Activated CD8-positive, alpha-beta memory T cell treated with anti-CD3 and anti-CD28 coated beads for 1 hour (primary cell): ENCODE measurements at places on chromosomes 2 and 18.

GRCh38 chr2:191706791-191707190, 28.9 kb downstream of the NABP1 start:
- no peak for DNase-seq

DNA sequence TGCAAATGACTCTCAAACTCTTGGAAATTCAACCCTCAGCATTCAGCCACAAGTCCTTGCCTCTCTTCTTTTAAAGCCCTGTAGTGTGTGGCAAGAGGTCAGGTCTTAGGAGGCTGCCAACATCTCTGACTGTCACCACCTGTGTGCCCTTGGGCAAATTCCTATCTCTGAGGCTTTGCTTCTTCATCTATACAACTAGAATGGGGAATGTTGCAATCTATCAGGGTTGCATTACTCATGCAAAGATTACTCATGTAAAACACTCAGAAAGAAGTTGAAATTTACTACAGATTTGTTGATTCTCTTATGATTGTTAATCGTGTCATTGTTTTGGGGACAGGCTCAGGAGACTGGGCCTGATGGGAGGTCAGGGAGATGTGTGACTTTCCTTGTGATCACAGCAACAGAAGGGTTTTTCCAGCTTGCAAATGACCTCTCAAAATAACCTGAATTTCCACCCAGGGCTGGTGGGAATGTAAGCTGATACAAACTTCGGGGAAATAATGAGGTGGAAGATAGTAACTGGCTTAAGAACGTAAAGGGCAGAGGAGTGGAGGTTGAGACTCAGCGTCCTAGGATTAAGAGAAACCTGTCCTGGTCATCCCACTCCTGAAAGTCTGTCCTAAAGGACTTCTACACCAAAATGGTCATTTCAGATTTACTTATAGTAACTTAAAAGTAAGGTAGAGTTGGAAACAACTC, 32.1 kb upstream of the SIGLEC15 start:
- DNase-seq, result no peak

DNA sequence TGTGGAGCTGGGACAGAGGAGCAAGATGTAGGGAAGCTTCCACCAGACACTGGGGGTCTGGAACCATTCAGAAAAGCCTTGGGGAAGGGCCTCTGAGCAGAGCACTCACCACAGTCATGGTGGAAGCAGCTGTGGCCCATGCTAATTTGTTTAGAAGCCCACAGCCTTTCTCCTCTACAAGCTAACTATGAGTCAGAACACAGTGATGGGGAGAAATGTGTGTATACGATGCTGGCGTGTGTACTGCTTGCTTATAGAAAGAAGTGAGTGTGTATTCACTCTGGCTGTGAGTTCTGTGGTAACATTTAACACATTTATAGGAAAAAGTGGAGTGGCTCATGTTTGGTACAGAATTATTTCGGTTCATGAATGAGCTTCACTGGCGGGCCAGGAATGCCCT, 157.0 kb upstream of the ACAA2 start:
- DNase-seq, result no peak

DNA sequence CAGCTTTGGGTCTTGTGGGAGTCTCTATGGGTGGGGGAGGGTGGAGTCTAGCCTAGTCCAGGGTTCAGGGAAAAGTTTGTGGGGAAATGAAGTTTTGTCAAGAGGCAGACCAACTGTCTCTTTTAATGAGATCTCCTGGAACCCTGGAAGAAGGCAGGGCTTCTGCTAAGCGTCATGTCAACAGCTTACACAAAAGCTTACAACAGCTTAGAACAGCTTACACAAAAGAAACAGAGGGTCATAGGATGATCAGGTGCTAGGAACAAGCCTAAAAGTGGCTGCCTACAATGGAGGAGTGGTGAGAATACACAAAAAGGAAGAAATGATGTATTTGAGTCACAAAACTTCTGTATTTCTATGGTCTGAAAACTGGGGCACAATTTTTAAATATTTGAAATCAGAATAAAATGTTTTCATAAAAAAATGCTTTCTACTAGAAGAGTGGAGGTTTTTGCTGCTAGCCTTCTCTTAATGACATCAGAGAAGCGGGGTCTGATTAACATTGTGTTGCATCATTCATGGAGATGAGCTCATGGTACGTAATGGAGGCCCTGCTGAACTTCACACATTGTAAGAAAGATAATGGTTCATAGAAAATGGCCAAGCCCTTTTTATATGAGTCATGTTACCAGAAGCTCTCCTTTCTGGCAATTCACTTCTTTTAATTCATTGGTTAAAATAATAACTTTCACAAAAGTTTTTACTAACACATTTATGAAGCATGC, 351.0 kb downstream of the PIK3C3 start:
- no peak for DNase-seq

DNA sequence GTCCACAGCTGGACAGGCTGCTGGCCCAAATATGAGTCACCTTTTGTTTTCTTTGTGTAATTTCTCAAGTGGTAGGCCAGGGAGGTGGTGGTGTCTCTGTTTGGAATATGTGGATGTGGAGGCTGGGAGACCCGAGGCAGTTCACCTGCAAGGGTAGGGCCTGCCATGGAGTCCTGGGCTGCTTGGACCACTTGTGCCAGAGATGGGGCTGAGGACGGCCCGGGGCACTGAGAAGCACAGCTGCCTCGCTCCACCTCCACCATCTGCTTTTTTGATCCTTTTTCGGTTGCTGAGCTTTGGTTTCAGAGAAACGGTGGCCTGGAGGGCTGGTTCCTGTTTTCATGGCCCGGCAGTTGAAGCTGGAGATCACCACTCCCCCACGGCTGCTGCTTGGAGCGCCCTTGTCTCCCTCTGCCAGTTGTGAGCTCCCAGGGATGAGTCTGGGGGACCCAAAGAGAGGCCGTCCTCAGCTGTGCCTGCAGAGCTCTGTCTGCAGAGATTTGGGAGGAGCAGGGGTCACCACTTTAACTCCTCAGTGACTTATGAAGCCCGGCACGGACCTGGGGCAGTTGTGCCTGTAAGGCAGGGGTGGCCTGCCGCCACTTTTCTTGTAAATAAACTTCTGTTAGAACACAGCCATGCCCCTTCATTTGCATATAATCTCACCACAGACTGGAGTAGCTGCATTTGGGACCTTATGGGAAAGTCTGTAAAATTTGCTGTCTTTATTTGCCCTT, 67.6 kb upstream of the MCFD2 start:
- no peak for DNase-seq

DNA sequence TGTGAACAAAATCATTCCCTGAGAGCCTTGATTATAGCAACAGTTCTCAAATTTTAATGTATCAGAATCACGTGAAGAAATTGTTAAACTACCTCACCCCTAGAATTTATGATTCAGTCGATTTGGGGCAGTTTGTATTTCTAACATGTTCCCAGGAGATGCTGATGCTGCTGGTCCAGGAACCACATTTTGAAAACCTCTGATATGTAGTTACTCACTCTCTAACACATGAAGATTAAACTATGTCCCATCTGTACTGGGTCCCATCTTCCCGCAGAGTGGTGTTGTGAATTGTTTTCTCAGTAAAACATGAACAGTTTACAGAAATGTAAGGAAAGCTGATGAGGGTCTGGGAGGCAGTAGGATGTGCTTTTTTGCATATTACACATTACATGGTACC, 223.1 kb downstream of the CDH20 start:
- DNase-seq, result no peak

- DNase-seq, result no peak
Observed at GRCh38 chr2:176892676-176893226, 319.8 kb upstream of the HNRNPA3 start.

DNA sequence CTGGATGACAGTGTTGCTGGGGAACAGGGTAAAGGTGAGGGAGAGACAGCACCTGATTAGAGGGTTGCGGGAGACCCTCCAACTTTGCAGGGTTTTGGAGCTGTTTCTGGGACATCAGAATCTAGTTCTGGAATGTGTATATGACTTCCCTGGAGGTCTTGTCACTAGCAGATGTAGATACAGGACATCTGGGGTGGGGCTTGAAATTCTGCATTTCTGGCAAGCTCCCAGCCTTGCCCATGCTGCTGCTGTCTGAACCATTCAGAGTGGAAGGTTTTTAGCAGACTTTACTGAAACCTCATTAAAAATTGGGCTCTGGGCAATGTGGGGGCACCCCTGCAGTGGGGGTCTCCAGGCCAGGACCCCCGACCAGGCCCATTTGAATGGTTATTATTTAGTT, 220.3 kb upstream of the SKOR2 start:
- DNase-seq, result no peak

DNA sequence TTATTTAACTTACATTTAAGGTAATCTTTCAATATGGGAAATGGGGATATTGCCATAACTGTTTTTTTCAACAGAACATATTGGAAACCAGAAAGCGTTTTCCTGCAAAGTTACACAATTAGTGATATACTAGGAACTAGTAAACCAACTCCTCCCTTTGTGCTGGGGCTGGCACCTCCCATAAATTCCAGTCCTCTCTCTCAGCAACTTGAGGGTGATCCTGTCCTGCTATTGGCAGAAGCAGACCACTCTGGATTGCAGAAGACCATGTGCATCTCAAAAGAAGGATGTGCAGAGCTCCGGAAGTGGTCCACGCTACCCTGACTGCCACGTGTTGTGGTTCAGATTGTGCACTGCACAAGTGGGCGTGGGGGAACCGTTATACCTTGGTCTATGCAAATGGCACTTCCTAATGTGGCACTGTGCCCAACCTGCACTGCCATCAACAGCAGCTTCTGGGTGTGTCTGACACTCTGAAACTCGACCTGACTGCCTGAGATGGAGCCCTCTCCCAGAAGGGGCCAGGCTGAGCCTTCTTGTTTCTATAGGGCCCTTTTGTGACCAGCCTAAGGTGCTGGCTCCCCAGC, 219.2 kb downstream of the ZNF516 start:
- DNase-seq, result no peak
